ENCODE measurements at places on chromosomes 5 and 9. TPM values are rescaled to one million over a fixed set of nuclear protein-coding genes. Genes with fewer than 3 reads are reported as not detected.

PCDHGA4 gene
- 0.26 TPM for total RNA-seq

DNA sequence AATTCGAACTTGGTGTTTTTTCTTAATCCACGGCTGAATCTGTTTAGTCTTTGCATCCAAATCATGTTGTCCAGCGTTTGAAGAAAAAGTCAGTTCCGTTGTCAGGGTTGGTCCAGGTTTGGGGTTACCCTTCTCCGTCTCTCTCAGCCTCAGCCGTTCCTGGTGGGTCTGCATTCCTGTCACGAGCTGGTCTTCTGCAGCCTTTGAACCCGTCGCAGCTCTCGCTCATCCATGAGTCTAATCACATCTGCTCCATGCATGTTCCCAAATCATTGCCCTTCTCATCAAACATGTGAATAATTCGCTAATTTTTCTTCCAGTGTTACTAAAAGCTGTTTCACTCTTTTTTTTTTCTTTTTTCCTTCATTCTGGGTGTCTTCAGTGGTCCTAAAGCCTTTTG, 39.0 kb upstream of the EXOC3 start:
- DNase-seq, result no peak

DNA sequence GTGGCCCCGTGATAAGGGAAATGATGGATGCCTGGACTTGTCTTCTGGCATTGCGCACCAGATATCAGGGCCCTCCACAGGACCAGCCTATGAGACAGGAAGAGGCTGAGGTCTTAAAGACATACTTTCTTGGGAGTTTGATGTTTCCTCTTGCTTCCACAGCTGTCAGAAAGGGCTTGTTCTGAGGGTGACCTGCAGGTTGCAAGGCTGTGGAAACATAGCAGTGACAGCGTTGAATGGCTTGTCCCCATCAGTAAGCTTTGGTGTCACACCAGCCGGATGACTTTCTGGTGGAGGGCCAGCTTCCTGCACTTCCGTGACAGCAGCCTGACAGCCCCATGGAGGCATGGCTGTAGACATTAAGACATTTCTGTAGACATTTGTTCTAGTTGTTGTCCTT, 143.2 kb downstream of the C9orf152 start:
- DNase-seq, result no peak

DNA sequence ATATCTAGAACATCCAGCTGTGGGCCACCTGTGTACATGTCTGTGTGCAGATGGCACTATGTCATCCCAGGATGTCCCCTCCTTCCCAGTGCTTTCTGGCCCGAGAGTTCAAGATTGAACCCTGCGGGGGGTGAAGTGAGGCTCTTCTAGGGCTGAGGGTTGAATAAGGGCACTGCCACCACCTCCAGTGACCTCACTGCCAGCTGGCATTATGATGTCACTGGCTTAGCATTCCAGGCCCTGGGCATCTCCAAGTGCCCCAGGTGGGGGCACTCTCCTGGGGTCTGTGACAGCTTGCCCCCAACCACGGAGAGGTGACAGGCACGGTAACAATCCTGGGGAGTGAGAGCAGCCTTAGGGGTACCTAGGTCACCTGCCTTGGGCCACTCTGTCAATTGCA, 27.1 kb downstream of the CXXC5 start:
- DNase-seq, result no peak

- no peak for DNase-seq
Measured at GRCh38 chr9:21919377-21920362, 74.5 kb downstream of the CDKN2A start.
